MM.1S (cell line): ENCODE measurements at places on chromosomes 2 and 18.

DNA sequence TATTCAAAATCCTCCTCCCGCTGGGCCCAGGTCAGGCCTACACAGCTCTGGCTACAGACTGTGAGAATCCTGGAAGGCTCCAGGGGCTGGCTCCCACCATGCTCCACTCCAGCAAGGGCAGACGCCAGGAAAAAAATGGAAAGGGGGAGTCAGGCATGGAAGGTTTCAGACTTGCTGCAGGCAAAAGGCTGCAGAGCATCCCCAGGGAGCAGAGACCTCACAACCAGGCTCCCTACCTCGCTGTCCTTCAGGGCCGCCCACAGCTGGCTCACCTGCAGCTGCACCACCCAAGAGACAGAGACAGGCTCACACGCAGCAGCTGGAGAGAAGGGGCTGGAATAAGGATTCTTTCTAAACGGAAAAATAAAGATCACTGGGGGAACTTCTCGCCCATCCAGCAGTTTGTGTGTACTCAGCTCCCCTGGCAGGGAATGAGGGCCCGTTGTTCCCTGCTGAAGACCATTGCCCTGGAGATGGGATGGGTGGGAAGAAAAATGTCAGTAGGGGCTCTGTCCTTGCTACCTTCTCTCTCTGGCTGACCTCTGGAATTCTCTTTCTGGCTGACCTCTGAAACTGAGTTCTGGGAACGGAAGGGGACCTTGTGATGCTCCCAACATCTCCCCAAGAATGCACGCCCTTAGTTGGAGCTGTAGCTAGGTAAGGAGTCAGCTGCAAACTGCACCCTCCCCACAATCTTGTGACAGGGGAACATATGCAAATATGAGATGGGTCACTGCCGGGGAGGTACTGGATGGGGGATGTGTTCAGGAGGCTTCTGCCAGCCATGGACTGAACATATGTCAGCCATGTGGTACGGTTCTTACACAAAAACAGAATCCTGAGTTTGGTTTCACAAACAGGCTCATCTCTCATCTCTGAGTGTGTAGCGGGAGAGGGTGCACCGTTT, 34.5 kb downstream of the BCL2 start:
- DNase-seq: no peak

DNA sequence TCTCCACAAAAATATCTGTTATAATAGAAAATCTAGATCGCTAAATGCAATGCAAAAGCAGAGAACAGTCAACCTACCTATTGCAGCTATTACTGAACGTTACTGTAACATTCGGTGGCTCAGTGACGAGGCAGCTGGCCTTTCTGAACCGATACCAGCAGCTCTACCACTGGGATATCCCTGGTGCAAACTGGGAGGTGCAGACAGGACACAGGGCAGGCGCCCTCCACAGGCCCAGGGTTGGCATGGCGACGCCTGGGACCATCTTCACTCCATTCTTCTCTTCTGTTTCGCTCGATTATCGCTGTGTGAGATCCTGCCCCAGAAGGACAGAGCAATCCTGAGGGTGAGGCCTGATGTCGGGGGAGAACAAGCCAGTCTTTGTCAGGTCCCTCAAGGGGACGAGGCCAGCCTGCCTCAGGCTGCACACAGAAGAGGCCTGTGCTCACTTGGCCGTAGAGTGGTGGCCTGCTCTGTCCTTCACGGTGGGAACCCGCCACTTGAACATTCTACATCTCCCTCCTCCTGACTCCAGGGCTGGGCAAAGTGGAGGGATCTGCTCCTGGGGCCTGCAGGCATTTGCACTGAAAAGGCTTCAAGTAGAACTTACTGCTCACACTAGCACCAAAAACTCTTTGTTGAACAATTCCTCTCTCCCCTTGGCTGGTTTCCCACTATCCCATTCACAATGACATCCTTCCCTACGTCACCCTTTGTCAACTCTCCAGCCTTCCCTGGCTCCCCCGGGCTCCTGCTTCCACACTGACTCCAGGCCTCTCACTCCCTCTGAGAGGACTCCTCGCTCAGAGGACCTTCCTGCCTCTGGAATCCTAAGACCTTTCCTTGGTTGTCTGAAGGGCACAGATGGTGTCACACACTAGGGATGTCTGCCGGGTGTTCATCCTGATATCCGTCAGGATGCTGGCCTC, 49.7 kb downstream of the CYRIA start:
- DNase-seq: no peak

- no peak for DNase-seq
Observed at GRCh38 chr2:74379851-74380789, at the start of gene DCTN1. TSS of gene DCTN1 (minus strand) at chr2:74380311. CDS start at chr2:74380037, 274 bp downstream.

GRCh38 chr2:85717308-85718008, 23.3 kb downstream of the GNLY start:
- DNase-seq: no peak

DNA sequence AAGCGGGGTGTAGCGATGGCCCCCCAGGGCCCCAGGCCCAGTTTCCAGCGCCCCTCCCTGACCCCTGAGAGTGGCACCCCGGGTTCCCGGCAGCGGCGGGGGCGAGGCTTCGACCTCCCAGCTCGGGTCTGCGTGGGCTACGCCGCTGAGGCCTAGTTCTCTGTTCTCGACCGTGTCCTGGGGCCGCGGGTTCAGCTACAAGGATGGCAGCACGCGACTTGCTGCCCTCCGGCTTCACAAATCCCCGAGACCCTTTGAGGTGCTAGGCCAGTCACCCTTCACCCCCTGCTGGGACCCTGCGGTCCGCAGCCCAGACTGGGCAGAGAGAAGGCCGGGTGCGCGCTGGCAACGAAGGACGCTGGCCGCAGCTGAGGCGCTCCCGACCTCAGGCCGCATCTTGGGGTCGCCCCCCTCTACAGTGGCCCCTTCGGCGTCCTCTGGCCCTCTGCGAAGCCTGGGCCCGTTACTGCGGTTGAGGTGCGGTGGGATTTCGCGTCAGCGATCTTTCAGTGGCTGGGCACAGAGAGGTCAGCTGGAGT, 1.2 kb downstream of the OTX1 start:
- no peak for DNase-seq

- DNase-seq: no peak
Observed at GRCh38 chr2:102780467-102780866, 18.6 kb downstream of the TMEM182 start.

DNA sequence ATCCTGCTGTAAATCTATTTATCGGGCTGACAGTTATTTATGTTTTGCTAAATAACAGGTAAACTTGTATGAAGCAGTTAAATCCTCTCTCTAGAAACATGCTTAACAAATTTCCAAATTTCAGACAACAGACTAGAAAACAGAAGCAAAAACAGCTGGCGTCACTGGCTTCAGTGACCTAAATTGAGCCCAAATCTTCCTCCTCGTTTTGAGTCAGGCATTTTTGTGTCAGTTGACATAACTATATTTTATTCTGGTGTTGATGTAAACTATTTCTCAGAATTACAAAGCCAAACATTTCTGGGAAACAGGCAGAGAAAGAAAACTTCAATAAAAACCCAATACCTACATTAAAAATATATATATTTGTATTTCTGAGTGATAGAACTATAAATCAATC, 21.7 kb downstream of the RBMS1 start:
- DNase-seq: no peak

DNA sequence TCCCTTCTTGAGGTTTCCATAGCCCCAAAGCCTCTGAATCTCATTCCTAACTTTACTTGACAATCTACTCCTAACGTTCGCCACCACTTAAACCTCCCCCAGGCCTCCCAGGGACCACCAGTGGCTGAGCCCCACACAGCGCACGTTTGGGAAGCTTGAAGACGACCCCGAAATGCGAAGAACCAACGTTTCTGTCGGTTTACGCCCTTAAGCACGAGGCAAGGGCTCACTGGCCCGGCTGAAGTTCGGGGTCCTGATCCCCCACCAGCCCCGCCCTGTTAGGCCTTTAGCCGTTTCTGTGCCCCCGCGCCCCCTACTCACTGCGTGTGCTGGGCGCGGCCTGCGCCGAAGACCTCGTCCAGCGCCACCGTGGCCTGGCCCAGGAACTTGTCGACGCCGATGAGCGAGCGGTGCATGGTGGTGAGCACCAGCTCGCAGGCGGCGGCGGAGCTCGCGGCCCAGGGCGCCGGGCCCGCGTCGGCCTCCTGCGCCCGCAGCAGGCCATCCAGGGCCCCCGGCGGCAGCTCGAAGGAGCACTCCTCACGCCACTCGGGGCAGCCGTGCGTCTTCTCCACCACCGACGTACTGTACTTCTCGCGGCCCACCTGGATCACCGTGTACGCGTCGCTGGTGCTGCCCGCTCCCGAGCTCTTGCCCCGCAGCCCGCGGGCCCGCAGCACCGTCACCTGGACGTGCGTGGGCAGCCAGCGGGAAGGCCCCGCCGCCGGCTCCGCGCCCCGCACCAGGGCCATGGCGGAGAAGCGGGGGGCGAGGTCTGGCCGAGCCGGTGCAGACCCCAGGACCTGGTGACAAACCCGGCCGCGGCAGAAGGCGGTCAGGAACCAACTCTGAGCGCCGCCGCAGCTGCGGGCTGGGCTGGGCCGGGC, 479 bp downstream of the RAB11FIP5 start:
- DNase-seq: peak; percentile 45

- no peak for DNase-seq
Observed at GRCh38 chr18:49745045-49746014, 68.0 kb downstream of the ACAA2 start.

DNA sequence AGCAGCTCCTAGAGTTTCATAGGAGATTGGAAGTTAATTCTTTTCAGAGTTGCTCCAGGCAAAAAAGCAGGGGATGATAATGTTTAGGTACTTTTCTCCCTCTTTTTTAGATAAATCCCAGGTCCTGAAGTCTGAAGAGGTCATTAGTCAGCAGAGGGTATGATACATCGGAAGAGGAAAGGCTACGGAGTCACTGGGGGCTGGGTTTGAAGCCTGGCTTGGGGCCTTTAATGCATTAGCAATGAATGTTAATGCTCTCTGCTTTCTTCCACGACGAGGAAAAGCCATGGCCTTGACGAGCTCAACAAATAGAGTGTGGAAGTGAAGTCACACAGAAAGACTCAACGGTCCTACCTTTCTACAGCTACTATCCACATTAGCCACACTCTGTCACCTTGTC, 235.1 kb downstream of the NCKAP5 start:
- DNase-seq: no peak

DNA sequence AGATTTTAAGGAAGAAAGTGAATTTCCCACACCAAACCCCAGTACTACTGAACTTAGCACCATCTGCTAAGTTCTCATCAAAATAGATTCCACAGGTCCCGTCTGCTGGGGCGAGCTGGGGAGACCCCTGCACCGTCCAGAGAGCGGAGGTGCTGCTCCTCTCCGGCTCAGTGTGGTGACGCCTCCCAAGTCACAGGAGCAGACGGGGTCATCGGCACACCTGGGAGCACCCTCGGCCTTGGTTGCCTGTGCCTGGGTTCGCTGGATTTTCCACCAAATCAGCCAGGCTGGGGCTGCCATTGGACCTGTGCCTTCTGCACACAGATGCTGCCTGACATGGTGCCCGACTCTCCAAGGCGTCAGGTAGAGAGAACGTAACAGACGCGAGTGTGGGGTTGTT, 141.3 kb downstream of the PXDN start:
- no peak for DNase-seq
